ENCODE measurements at places on chromosomes 5 and 9.

DNA sequence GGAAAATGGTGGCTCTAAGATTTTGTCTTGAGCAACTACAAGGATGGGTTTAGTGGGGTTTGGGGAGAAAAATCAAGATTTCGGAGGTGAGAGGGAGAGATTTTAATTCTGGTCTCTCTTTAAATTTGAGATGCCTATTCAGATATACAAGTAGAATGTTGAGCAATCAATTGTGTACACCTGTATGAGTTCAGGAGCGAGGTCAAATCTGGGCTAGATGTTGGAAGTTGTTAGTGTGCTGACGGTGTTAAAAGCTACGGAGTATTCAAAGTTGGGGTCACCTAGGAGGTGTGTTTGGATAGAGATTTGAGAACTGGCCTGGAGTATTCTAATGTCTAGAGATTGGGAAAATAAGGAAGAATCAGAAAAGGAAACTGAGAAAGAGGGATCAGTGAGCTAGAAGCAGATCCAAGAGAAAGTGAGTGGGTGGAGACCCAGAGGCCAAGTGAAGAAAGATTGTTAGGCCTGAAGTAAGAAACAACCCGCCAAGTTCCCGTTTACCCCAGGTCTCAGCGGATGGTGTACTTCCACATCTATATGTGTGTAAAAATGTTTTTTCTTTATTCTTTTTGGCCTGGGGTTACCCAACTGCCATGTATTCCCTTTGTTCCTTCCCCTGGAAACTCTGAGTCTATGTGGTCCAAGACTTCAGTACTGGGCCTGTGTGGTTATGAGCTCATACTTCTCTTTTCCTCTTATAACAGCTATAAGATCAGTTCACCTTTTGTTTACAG is 11.9 kb upstream of the ARHGAP26 start:
- DNase-seq = no peak

DNA sequence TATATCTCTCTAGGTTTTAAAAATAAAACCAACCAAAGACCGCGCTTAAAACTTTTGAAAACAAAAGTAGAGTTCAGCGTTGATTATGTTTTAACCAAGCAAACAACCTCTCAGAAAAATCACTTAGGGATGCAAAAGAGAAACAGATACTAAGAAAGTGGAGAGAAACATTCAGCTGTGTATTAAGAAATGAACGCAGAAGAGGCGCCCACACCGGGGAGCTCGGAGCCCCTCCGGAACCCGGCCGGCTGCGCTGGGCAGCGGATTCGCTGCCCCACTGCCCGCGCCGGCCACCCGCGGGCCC is 1.4 kb downstream of the PITX1 start:
- DNase-seq = no peak

GRCh38 chr5:126234563-126235195 is 188.5 kb upstream of the GRAMD2B start:
- DNase-seq = no peak

- no peak for DNase-seq
Measured at GRCh38 chr5:76938177-76938576, 14.7 kb upstream of the CRHBP start.

DNA sequence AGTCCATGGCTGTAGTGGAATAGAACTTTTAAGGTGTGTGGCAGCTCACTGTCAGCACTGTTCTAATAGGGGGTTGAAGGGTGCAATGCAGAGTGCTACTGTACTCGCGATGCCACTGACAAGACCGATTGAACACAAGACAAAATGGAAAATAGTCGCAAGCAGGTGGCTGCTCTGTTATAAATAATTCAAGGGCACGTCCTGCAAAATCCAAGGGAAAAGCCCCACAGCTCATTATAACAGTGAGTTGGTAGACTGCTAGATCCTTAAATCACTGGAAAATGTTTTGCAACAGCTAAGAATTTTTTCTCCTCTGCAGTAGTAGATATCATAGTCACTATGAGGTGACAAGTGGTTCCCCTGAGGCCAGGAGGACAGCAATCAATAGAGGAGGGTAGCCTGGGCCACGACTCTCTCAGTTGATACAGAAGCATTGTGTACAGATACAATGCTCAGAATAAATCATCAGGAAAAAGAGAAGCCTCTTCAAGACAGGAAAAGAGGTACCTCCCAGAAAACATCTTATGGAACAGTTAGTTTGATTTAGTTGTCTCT is 926.3 kb downstream of the TLE4 start:
- DNase-seq = no peak

DNA sequence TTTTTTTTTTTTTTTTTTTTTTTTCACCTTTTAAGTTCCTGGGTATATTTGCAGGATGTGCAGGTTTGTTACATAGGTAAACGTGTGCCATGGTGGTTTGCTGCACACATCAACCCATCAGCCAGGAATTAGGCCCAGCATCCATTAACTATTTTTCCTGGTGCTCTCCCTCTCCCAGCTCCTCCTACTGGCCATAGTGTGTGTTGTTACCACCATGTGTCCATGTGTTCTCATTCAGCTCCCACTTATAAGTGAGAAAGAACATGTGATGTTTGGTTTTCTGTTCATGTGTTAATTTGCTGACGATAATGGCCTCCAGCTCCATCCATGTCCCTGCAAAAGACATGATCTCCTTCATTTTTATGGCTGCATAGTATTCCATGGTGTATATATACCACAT is 350.5 kb downstream of the MAN2A1 start:
- no peak for DNase-seq

- no peak for DNase-seq
Measured at GRCh38 chr9:83962165-83962564, 17.9 kb downstream of the HNRNPK start.

DNA sequence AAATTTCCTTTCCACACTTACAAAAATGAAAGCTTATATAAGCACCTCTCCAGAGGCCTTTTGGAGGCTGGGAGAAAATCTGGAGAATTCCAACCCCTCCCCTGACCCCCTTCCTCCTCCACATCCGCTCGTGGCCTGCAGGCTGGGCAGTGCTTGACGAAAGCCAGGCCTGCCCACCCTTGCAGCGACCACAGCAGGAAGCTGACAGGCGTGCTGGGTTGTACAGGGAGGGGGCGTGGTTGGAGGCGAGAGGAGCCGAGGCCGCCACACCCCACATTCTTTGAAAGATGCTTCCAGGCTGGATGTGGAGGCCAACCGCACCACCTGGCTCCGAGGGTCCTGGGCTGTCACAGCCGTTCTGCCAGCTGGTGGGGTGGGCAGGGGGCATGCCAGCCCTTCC is 47.8 kb upstream of the IER5L start:
- DNase-seq = no peak

DNA sequence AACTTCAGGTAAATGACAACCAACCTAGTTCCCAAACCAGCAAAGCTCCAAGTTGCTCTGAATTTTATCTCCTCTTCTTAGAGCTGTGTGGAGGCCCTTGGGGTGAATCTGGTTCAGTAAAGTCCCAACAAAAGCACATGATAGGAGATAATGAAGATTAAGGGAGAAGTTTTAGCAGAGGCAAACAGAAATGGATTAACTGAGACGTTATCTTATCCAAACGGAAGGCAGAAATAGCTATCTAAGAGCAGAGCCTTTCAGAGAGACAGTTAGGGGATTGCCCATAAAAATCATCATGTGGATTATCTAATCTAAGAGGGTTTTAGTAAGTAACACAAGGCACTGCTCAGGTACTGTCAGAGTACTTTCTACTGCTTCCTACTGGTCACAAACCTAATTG is 183.9 kb upstream of the ZNF618 start:
- DNase-seq = no peak

GRCh38 chr9:94078086-94078485 is 6.2 kb upstream of the PTPDC1 start:
- no peak for DNase-seq

DNA sequence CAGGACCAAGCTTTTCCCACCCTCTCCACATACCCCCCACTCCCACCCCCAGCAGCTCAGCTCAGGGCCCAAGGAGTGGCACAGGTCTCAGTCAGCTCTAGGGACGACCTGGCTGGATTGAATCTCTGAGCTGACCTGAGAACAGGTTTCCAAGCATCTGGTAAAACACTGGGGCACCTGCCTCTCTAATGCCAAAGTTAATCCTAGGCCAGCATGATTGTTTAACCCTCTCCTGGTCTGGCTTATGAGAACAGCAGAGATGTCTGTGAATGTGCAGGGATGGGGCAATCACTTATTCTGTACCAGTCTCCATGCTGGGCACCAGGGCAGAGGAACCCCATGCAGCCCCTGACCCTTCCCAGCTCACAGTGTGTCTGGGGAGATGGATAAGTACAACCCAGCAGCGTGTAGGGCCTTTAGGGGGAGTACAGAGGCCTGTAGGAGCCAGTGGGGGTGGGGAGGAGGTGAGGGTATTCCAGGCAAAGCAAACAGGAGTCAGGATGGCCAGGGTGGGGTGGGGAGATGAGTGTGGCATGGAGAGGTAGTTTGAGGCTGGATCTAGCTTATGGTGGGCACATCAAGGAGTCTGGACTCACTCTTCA is 678 bp upstream of the KIF12 start:
- DNase-seq = no peak

DNA sequence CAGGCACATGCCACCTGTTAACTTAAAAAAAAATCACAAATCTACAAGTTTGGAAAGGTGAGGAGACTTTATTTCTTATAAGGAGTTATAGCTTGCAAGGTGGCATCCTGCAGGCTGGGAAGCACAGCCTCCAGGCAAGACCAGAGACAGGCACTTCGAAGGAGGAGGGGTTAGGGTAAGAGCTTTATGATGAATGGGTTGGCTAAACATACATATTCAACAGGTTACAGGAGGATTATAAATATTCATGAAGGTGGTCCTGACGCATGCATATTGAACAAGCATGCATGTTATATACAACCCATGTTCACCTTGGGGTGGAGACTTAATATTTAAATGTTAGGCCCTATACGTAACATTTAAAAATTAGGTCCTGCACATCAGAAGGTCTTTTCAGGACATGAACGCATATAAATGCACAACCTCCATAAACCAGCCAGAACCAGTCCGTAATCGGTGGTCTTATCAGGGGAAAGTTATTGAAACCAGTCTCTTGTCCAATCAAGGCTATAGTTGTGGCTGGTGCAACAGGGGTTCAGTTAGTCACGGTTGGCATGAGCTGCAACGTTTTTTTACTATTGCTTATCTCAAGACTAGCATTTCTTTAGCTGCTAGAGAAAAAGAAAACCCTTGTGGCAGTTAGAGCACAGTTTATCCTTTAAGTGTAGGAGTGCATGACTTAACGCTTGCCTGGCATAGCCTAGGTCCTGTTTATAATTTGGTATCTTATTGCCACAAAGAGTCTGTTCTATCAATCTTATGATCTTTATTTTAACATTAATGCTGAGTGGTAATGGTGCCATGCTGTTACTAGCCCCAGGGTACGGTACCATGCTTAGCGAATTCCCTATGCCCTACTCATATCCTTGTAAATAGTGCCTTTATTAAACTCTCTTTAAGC is 72.7 kb downstream of the C9orf57 start:
- DNase-seq = no peak

- peak; percentile 63 for DNase-seq
Measured at GRCh38 chr9:34701023-34701768, 8.7 kb downstream of the CCL21 start.

GRCh38 chr5:51968756-51969155 is 585.5 kb downstream of the ISL1 start:
- no peak for DNase-seq

- no peak for DNase-seq
Measured at GRCh38 chr9:98150164-98150563, 31.1 kb upstream of the TRIM14 start.

GRCh38 chr5:172315587-172316493 is 32.3 kb upstream of the UBTD2 start:
- no peak for DNase-seq

DNA sequence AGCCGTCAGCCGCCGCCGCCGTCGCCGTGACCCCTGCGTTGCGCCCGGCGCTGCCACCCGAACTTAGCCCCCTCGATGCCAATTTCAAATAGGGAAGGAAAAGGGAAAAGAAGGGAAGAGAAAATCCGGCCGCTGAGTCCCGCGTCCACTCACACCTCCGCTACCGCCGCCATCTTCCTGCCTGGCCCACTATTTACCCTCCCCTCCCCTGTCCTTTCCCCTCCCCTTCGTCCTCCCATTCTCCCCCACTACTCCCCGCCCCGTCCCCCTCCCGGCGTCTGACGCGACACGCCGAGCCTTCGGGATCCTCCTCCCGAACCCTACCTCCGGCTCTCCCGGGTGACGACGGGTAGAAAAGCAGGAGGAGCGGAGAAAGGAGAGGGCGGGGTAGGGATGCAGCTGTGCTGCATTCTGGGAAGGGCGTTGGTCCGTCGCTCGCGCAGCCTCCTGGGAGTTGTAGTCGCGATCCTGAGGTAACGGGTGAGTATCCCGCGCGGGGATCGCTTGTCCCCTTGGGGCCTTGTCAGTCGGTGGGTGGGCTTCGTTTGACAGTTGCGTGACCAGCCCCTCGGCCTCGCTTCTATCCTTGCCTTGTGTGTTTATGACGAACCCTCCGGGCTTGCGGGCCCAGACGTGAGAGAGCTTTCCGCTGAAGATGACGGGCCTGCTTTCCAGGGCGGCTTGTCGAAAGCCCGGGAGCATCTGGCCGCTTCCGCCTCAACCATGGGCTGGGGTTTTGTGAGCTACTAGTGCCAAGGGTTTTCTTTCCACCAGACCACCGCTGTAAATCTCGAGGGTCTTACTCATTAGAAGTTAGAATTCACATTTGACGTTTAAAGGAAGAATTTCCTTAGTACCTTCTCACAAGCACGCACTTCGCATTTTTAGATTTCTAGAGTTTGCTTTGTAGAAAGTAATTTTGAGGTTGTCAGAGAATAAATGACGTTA is at the start of the genes CERT1 and POLK:
TSS of gene CERT1 (minus strand) at position 195 of the 948 bp plus-strand sequence. CDS start 422 bp downstream, outside the sequence.
TSS of gene POLK (plus strand) at position 457 of the 948 bp plus-strand sequence.
- peak; percentile 96 for DNase-seq

- DNase-seq = no peak
Measured at GRCh38 chr9:27870404-27870803, 297.1 kb upstream of the C9orf72 start.

GRCh38 chr9:14497476-14497875 is 183.5 kb upstream of the NFIB start:
- no peak for DNase-seq

DNA sequence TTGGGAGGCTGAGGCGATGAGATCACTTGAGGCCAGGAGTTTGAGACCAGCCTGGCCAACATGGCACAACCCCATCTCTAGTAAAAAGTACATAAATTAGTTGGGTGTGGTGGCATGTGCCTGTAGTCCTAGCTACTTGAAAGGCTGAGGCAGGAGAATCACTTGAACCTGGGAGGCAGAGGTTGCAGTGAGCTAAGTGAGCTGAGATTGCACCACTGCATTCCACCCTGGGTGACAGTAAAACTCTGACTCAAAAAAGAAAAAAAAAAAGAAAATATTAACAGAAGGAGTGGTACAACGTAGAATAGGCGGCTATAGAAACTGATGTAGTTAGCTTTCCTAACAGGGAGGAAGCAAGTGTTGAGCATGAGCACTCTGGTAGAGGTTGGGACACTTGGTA is 59.9 kb downstream of the PBX3 start:
- DNase-seq = no peak

DNA sequence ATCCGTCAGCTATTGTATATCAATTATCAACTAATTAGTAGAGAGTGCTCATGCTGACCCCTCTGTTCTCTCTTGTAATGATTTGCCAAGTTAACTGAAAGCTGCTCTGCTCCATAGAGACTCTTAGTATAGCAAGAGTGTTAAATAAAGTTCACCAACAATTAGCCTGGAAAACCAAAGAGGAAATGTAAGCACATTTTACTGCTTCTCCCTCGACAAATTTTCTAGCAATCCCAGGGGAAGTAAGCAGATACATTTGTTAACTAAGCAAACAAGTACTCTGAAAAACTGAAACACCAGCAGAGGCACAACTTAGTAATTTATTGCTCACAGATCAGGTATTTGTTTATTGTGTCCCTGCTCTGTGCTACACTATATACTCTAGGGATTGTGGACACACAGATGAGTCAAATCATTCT is 162.2 kb downstream of the GLIS3 start:
- DNase-seq = no peak

- no peak for DNase-seq
Measured at GRCh38 chr9:79390077-79390698, 181.6 kb upstream of the TLE4 start.

- DNase-seq = no peak
Measured at GRCh38 chr5:67693956-67694809, 497.6 kb upstream of the CD180 start.

Data from activated CD4-positive, alpha-beta T cell treated with anti-CD3 and anti-CD28 coated beads, Interleukin-2, amount 50 U/mL, for 24 hours (primary cell).